ENCODE measurements at places on chromosomes 5 and 9. TPM values are rescaled to one million over a fixed set of nuclear protein-coding genes. Genes with fewer than 3 reads are reported as not detected.

DNA sequence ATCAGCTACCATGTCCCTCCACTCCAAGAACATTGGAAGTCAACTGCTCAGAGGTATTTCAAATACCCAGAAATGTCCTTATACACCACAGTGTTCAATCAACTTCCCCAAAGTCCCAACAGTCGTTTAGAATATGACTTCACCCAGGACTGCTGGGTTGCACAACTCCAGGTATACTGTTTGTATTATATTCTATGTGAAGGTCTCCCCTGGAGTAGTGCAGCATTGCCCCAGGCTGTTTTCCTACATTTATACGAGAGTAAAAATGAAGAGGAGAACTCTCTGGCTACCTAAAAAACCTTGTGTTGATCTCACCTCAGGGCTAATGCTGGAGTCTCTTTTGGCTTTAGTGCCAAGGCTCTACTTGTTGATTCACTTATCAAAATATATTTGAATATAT, 183.6 kb upstream of the MAP3K1 start:
- H3K27me3 ChIP-seq = no peaks in the 10 kb centered on the region
- peaks cover 4% of the 10 kb centered on the region for H3K36me3 ChIP-seq
- peak overlapping the region; percentile 51 for H3K27ac ChIP-seq
- no peak overlapping the region for H3K4me3 ChIP-seq
- H3K4me1 ChIP-seq = peaks cover 6% of the 10 kb centered on the region

GRCh38 chr5:177600508-177601018, 631 bp downstream of the B4GALT7 start:
- no peak for DNase-seq
- H3K27me3 ChIP-seq = no peaks in the 10 kb centered on the region
- peaks cover 32% of the 10 kb centered on the region for H3K4me1 ChIP-seq
- H3K4me3 ChIP-seq = peak overlapping the region; percentile 100

DNA sequence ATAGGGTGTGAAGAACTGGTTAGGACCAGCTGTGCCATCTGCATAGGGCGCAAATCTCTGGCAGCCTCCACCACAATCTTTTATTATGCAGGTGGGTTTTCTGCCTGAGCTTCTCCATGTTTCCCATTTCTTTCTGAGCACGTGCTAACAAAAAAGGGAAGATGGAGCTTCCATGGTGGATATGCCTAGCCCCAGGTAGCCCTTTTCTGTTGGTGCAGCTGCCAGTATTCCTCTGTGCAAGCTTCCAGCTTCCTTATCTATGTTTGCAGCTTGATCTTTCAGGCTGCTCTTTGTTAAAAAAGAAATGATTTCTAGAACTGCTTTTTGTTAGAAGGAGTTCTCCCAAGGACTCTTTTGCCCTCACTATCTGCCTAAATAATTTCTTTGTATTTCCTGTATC, 95.0 kb upstream of the EPB41L4A start:
- H3K4me3 ChIP-seq = no peak overlapping the region
- H3K27me3 ChIP-seq = no peaks in the 10 kb centered on the region
- H3K36me3 ChIP-seq = no peaks in the 10 kb centered on the region
- DNase-seq = no peak
- H3K4me1 ChIP-seq = no peaks in the 10 kb centered on the region

GRCh38 chr5:78103232-78103918, 191.1 kb downstream of the AP3B1 start:
- H3K27me3 ChIP-seq = no peaks in the 10 kb centered on the region
- no peak for DNase-seq
- H3K4me1 ChIP-seq = peaks cover 12% of the 10 kb centered on the region
- no peak overlapping the region for H3K27ac ChIP-seq
- H3K4me3 ChIP-seq = no peak overlapping the region
- peaks cover 16% of the 10 kb centered on the region for H3K36me3 ChIP-seq

DNA sequence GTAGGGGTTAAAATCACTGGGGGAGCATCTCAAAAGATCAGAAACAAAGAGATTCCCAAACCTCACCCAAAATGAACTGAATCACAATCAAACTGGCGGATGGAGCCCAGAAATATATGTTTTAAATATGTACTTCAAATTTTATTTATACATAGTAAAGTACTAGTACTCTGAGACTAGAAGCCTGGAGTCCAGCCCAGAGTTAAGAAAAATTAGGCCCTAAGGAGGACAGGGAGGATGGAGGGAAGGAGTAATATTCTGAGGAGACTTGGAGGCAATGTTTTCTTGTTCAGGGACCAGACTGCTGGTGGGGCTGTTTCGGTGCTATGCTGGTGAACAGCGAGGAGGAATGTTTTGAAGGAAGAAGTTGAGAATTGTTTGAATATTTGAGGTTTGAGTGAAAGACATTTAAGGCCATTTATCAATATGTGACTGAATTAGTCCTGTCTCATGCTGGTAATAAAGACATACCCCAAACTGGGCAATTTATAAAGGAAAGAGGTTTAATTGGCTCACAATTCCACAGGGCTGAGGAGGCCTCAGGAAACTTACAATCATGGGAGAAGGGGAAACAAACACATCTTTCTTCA, 552.4 kb upstream of the DAB2 start:
- DNase-seq = no peak
- no peak overlapping the region for H3K4me3 ChIP-seq
- H3K27me3 ChIP-seq = no peaks in the 10 kb centered on the region
- H3K36me3 ChIP-seq = no peaks in the 10 kb centered on the region
- no peak overlapping the region for H3K27ac ChIP-seq
- H3K4me1 ChIP-seq = no peaks in the 10 kb centered on the region

The OLFML2A gene
- total RNA-seq = not detected

DNA sequence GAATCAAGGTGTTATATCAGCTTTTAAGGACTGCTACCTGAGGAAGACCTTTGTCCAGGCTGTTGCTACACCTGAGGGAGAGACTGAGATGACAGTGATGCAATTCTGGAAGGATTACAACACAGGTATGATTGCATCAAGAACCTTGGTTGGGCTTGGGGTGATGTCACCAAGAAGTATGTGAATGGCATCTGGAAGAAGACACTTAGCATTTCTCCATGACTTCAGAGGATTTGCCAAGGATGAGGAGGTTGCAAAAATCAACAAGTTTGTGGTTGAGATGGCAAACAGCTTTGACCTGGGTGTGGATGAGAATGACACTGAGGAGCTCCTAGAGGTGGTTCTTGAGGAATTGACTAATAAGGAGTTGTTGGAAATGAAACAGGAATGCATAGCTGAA, 67.9 kb upstream of the PANK3 start:
- peaks cover 9% of the 10 kb centered on the region for H3K27me3 ChIP-seq
- no peak overlapping the region for H3K27ac ChIP-seq
- H3K4me3 ChIP-seq = no peak overlapping the region
- no peak for DNase-seq
- no peaks in the 10 kb centered on the region for H3K4me1 ChIP-seq

DNA sequence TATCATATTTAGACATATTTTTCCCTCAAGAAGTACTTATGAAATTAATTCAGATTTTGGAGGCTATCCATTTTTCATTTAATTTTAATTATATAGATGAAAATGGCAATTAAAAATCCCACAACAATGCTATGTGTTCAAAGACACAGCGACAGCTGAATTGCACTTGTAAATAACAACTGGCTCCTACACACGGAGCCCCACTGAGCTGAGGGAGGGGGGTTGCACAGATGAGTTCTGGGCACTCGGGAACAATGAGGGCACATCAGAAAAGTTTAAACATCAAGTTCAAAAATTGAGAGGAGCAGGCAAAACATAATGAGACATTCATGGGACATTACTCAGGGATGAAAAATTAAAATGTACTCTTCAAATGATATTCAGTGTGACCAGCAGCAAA, 104.9 kb downstream of the MARCHF3 start:
- H3K27me3 ChIP-seq = no peaks in the 10 kb centered on the region
- no peak overlapping the region for H3K27ac ChIP-seq
- no peaks in the 10 kb centered on the region for H3K4me1 ChIP-seq
- H3K36me3 ChIP-seq = peaks cover 3% of the 10 kb centered on the region
- DNase-seq = no peak
- H3K4me3 ChIP-seq = no peak overlapping the region

The AMACR gene
- total RNA-seq = 2.0 TPM

GRCh38 chr5:172839669-172840431, 5.8 kb downstream of the ERGIC1 start:
- H3K27ac ChIP-seq = peak overlapping the region; percentile 49
- peaks cover 2% of the 10 kb centered on the region for H3K36me3 ChIP-seq
- H3K4me1 ChIP-seq = peaks cover 27% of the 10 kb centered on the region

DNA sequence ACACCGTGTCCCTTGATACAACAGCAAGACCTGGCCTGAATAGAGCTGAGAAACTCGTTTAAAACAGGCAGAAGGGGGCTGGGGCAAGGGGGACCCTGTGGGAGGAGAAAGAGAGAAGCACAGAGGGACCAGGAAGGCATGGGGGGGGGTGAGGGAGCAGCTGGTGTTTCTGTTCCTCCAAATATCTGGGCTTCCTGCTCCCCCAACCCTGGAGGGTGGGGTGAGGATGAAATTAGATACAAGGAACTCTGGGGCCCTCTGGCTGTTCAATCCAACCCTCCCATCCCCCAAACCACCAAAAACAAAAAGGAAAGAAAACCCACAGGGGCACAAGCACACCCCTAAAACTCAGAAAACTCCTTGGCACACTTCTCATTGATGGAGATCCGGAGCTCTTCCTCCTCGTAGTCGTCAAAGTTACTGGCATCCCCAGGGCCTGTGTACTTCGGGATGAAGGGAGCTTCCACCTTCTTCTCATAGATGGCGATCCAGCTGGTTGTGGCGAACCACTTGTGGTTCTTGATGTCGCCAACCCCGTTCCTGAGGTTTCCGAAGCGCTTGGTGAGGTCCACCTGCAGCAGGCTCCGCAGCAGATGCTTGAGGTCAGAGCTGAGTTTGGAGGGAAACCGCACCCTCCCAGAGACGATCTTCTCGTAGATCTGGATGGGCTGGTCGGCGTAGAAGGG, 1.1 kb downstream of the PRKACG start:
- H3K36me3 ChIP-seq = peaks cover 2% of the 10 kb centered on the region
- peaks cover 36% of the 10 kb centered on the region for H3K27me3 ChIP-seq
- H3K27ac ChIP-seq = peak overlapping the region; percentile 16
- peak overlapping the region; percentile 36 for H3K4me3 ChIP-seq
- H3K4me1 ChIP-seq = peaks cover 13% of the 10 kb centered on the region

The GADD45G gene
- total RNA-seq = 15.1 TPM

DNA sequence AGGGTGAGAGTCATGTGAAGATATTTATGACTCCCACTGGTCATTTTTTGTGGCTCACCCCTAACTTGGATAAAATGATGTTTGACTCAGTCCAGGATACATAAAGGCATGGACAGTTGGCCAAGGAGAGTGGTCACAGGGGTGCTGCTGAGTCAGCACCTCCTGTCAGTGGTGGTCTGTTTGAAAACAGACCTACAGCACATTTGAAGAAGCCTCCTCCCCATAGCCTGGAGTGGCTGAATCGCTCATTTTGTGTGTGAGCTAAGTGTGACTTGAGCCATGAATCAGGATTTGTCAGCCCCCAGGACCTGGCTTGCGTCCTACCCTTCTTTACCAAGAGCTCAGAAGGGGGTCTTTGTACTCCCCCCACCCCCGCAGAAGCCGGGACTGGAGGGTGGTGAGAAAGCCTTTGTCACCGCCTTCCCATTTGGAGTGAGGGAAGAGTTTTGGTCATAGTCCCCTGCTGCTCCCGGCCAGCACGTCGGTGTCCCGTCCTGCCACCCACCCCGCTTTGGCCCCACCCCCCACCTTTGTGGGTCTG, 35.6 kb downstream of the TRIO start:
- H3K4me1 ChIP-seq = no peaks in the 10 kb centered on the region
- no peaks in the 10 kb centered on the region for H3K36me3 ChIP-seq
- no peak for DNase-seq
- no peak overlapping the region for H3K27ac ChIP-seq
- H3K27me3 ChIP-seq = peaks cover 17% of the 10 kb centered on the region
- no peak overlapping the region for H3K4me3 ChIP-seq

GRCh38 chr5:130871346-130872086, 293.5 kb downstream of the HINT1 start:
- H3K36me3 ChIP-seq = no peaks in the 10 kb centered on the region
- no peak overlapping the region for H3K4me3 ChIP-seq
- H3K27ac ChIP-seq = no peak overlapping the region
- H3K4me1 ChIP-seq = peaks cover 6% of the 10 kb centered on the region
